H9 (cell line): ENCODE measurements at places on chromosomes 2 and 18. TPM values are rescaled to one million over a fixed set of nuclear protein-coding genes. Genes with fewer than 3 reads are reported as not detected.

The AQP12B gene
- total RNA-seq = not detected in 2 replicates

The ANKRD30BL gene
- not detected in 2 replicates for total RNA-seq

The IL1F10 gene
- not detected in 2 replicates for total RNA-seq

DNA sequence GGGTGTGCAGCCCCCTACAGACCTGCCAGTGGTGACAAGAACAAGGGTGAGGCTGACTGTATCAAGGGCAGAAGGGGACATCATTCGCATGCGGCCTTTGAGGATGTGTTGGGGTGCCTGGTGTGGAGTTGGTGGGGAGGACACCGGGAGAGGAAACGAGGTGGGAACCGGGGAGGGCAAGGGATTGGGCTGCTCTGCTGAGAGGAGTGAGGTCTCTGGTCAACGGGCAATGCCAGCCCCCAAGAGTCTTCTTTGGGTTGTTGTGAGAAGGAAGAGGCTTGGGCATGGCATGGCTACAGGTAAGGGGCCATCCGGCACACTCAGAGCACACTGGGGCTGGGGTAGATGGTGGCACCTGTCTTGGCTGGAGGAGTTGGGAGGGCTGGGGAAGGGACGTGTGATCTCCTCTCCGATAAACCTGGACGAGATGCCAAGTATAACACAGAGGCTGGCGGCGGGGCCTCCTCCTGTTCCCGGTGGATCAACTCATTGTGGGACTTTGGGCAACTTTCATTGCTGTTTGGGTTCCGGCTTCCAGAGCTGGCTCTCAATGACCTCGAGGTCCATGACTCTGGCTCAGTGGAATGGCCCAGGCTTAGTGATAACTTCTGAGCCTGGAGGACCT is 37.0 kb downstream of the KCNF1 start:
- H3K27ac ChIP-seq = no peak overlapping the region
- no peak overlapping the region for H3K4me3 ChIP-seq
- H3K27me3 ChIP-seq = no peaks in the 10 kb centered on the region

DNA sequence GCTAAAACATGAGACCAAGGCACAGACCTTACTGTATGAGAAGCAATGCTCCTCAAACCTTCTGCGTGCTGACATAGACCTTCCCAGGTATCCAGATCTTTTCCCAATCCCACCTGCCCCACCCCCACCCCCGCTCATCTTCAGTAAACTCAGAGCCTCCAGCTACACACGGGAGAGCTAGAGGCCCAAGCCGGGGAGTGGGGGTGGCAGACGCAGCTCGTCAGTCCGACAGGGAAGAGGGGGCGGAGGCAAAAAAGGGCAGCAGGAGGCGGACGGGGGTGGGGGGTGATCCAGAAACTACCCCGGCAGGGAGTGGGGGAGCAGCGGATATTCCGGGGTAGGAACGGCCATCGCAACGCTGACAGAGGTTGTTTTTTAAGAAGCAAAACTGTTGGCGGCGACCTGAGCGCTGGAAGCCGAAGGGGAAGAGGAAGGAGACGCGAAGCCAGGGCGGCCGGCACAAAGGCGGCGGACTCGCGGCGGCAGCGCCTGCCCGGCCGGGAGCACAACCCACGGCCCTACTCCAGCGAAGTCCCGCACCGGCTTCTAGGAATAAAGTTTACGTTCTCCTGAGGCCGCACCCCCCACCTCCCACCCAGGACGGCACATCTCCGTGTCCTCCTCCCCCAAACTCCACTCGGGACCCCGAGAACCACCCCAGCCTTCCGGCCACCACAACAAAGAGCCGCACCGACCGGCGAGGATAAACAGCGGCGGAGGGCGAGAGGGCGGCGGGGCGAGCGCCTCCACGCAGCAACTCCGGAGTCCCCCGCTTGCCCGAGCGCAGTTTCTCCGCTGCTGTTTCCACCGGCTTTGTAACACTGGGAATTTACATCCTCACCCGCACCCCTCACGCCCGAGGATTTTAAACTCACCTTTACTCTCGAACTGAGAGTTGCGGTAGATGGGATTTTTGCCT is 722 bp downstream of the BAZ2B start:
- H3K4me1 ChIP-seq = peaks cover 3% of the 10 kb centered on the region; the same call in 1 of the 2 replicates
- H3K27me3 ChIP-seq = no peaks in the 10 kb centered on the region
- no peaks in the 10 kb centered on the region for H3K36me3 ChIP-seq
- peak; percentile 90 for DNase-seq
- H3K4me3 ChIP-seq = peak overlapping the region; percentile 96
- H3K27ac ChIP-seq = peak overlapping the region; percentile 100

GRCh38 chr2:109370399-109371035 is 241.5 kb downstream of the SH3RF3 start:
- no peaks in the 10 kb centered on the region for H3K27me3 ChIP-seq
- no peak overlapping the region for H3K27ac ChIP-seq
- no peaks in the 10 kb centered on the region for H3K4me1 ChIP-seq
- H3K36me3 ChIP-seq = no peaks in the 10 kb centered on the region
- H3K4me3 ChIP-seq = no peak overlapping the region
- peak; percentile 13 for DNase-seq

GRCh38 chr18:48159816-48160215 is 229.4 kb upstream of the SMAD2 start:
- no peak for DNase-seq
- H3K27me3 ChIP-seq = peaks cover 18% of the 10 kb centered on the region; the same call in 1 of the 2 replicates
- no peak overlapping the region for H3K4me3 ChIP-seq
- no peak overlapping the region for H3K27ac ChIP-seq
- peaks cover 7% of the 10 kb centered on the region; the same call in 1 of the 2 replicates for H3K4me1 ChIP-seq

GRCh38 chr2:49811502-49811901 is 657.2 kb upstream of the FSHR start:
- DNase-seq = no peak
- H3K4me1 ChIP-seq = no peaks in the 10 kb centered on the region
- H3K27ac ChIP-seq = no peak overlapping the region
- no peaks in the 10 kb centered on the region for H3K36me3 ChIP-seq
- no peak overlapping the region for H3K4me3 ChIP-seq

DNA sequence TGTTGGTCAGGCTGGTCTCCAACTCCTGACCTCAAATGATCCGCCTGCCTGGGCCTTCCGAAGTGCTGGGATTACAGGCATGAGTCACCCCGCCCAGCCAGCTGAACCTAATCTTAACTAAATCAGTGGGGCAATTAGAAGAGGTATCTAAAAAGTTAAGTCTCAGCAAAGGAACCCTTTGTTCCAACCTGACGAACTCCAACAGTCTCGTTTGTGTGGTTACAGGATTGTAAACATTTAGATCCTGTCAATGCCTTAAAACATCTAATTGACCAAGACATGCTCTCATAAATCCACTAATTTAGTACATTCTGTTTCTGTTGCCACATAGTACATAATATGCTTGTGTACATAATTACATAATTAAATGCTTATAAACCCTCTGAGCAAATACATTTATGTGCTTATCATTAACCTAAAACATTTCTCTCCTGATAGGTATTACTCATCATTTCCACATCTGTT is 31.1 kb upstream of the STK39 start:
- no peaks in the 10 kb centered on the region for H3K4me1 ChIP-seq
- no peak overlapping the region for H3K27ac ChIP-seq
- H3K27me3 ChIP-seq = no peaks in the 10 kb centered on the region

DNA sequence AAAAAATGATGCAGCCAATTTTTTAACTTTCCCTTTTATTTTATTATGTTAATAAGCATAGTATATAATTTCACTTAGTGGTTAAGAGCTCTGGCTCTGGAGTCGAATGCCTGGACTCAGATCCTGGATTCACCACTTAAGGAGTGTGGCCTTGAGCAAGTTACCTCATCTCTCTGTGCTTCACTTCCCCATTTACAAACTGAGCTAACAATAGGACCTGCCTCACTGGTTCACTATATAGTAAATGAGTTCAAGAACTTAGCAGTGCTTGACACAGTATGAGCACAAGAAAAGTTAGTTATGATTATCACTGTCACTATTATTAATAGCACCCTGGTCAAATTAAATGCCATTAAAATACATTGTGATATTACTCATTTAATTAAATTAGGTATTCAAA is 30.6 kb downstream of the SCN3A start:
- H3K4me1 ChIP-seq = no peaks in the 10 kb centered on the region
- H3K36me3 ChIP-seq = no peaks in the 10 kb centered on the region
- no peaks in the 10 kb centered on the region for H3K27me3 ChIP-seq
- no peak for DNase-seq
- no peak overlapping the region for H3K4me3 ChIP-seq
- H3K27ac ChIP-seq = no peak overlapping the region

- H3K27me3 ChIP-seq = no peaks in the 10 kb centered on the region
- H3K4me1 ChIP-seq = no peaks in the 10 kb centered on the region
- no peak overlapping the region for H3K4me3 ChIP-seq
- DNase-seq = no peak
- H3K36me3 ChIP-seq = no peaks in the 10 kb centered on the region
These were observed 493.2 kb upstream of the FANCL start for GRCh38 chr2:58734365-58734764.

DNA sequence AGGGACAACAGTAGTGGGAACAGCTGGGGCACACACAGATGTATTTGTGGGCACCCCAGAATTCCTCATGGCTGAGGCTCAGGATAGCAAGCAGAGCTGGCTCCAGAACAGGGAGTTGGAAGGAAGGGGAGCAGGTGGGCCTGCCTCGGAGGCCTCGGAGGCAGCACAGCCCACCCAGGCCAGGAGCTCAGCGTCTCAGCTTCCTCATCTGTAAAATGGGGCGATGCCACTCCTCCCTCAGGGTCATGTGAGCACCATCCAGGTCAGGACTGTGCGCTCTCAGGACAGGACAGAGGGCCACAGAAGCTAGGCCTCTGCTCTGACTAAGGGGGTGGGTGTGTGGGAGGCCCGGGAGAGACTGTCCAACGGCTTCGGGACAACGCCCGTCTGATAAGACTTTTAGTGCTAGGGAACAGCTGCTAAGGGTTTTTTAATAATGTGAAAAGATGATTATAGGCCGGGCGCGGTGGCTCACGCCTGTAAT is 106.2 kb downstream of the HDAC4 start:
- H3K36me3 ChIP-seq = no peaks in the 10 kb centered on the region
- peaks cover 18% of the 10 kb centered on the region; the same call in 1 of the 2 replicates for H3K4me1 ChIP-seq
- no peaks in the 10 kb centered on the region for H3K27me3 ChIP-seq
- no peak for DNase-seq
- H3K4me3 ChIP-seq = no peak overlapping the region
